Spinal cord (tissue), 10 donors: ENCODE measurements at places on chromosomes 12 and 14. TPM values are rescaled to one million over a fixed set of nuclear protein-coding genes. Genes with fewer than 3 reads are reported as not detected.

Gene KLHDC1
- total RNA-seq: 14.9 TPM

Gene GAS2L3
- 37.7 TPM for total RNA-seq

Gene SDS
- total RNA-seq: 0.39 TPM

Gene PAPOLA
- 126 TPM for total RNA-seq

Gene SLC15A4
- total RNA-seq: 31.4 TPM

Gene REP15
- 6.9 TPM for total RNA-seq

Gene SYCP3
- total RNA-seq: 0.20 TPM

Gene CD4
- total RNA-seq: 11.3 TPM

Gene ASCL1
- 7.6 TPM for total RNA-seq

Gene KRT4
- total RNA-seq: not detected

Gene KRT6B
- total RNA-seq: not detected

Gene NGB
- total RNA-seq: 9.6 TPM

Gene TAS2R13
- total RNA-seq: 10.9 TPM

Gene AKAP6
- total RNA-seq: 126 TPM

Gene OR10G2
- total RNA-seq: not detected

Gene CLEC2D
- total RNA-seq: 11.1 TPM

Gene POTEM
- total RNA-seq: not detected

Gene PRPH
- total RNA-seq: 141 TPM

Gene MYG1
- 31.4 TPM for total RNA-seq

Gene SIRT4
- total RNA-seq: 5.1 TPM

Gene FAM186B
- 0.55 TPM for total RNA-seq

Gene DEPDC4
- 1.8 TPM for total RNA-seq

Gene MGP
- total RNA-seq: 280 TPM

Gene SEC23A
- total RNA-seq: 162 TPM

Gene C12orf60
- total RNA-seq: 7.2 TPM

Gene ZFC3H1
- total RNA-seq: 59.4 TPM

Gene RXYLT1
- total RNA-seq: 18.3 TPM

Gene FERMT2
- total RNA-seq: 158 TPM

Gene KRT77
- total RNA-seq: 0.10 TPM

Gene ATP5F1B
- 536 TPM for total RNA-seq

Gene SMCO2
- 0.99 TPM for total RNA-seq

Gene ITGA5
- 20.8 TPM for total RNA-seq

Gene HOXC9
- total RNA-seq: 14.2 TPM

Gene PTGER2
- 2.4 TPM for total RNA-seq

Gene DCN
- total RNA-seq: 1,076 TPM

Gene TAS2R7
- total RNA-seq: 0.33 TPM

Gene TBX3
- total RNA-seq: 8.3 TPM
